ENCODE measurements at places on chromosomes 7 and 10.

- DNase-seq, result no peak
Measured at GRCh38 chr7:87874066-87874465, 2.1 kb downstream of the SLC25A40 start.

DNA sequence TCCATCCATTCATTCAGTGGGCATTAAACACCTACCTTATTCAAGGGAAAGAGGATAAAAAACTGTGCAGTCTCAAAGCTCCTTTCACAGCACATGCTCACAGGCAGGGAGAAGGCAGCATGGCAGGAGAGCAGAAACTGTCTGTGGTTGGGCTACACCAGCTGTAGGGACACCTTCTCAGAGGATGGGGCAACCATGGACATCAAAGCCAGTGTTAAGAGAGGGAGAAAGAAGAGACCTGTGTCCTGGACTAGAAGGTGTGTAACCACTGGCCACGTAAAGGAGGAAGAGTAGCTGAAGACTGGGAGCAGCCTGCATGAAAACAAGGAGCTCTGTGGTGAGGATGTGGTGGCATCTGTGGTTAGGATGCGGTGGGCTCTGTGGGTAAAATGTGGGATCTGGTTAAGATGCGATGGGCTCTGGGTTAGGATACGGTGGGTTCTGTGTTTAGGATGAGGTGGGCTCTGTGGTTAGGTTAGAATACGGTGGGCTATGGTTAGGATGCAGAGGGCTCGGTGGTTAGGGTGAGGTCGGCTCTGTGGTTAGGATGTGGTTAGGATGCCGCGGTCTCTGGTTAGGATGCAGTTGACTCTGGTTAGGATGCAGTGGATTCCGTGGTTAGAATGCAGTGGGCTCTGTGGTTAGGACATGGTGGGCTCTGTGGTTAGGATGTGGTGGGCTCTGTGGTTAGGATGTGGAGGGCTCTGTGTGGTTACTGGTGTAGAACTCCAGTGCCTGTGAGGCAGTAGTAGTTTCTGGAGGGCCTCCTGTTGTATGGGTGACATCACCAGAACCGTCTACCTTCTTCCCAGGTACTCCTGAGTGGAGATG, 197.6 kb downstream of the WDR37 start:
- DNase-seq, result no peak

DNA sequence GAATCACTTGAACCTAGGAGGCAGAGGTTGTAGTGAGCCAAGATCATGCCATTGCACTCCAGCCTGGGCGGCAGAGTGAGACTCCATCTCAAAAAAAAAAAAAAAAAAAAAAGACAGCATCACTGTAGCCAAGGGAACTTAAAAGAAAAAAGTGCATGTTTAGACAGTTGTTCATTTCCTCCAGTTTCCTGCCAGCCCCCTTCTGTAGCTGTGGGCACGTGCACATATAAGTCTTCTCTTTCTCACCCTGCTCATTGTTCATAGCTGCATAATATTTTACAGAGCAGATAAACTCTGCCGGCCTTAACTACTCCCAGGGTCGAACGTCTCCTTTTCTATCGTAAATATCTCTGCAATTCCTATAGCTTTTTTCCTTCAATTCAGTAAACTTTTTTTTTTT, 132.6 kb downstream of the LHPP start:
- DNase-seq, result no peak

DNA sequence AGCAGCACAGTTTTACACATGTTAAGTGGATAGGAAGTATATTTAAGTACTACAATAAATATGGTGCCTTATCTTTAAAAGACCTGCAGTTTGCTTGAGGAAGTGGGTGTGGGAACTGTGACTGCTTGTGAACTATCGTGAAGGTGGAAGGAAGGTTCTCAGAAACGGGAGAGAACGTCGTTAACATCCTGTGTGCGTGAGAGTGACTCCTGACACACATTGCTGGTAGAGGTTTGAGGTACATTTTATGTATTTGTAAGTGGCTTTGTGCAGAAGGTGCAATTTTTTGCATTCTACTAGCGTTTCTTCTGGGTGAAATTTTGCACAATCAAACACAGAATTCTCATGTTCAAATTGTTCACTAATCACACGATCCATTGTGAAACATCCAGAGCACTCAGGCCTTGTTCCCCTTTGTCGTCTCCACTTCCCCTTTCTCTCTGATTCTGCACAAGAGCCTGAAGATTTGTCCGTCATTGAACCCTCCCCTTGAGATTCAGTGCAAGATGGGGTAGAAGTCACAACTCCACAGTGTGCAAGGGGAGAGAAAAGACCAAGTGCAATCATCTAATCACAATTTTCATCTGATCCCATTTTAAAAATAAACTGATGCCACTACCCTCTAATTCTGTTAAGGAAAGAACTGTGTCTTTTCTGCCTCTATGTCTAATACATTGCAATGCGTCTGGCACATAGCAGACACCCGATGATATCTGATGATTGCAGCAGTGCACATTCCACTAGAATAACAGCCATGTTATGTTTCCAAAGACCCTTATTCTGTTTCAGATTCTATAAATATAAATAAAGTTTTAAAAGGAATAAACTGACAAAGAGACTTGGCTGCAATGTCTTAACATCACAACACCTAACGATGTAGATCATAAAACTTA, 279.9 kb downstream of the NEBL start:
- no peak for DNase-seq

DNA sequence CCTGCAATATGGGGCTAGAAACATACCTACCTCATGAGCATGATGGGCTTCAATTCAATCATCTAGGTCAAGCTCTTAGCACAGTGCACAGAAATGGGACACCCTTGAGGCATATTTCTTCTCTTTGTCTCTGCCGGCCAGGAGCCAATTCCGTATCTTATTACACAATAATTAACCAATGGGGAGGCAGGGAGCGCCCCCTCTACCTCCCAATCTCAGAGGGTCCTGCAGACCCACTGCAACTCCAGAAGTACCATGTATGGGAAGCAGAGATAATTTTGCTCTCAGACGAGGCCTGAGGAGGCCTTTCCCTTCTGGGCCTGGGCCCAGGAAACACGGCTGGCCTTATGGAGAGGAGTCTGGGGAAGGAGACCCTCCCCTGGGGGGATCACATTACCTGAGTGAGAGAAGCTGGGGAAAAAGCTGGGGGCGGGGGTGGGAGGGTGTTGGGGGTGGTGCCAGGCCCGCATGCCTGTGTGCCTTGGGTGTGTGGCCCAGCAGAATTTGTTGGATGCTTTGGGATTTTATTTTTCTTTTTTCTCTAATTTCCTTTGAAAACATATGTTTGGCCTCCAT, 155.5 kb downstream of the UBE2H start:
- no peak for DNase-seq

DNA sequence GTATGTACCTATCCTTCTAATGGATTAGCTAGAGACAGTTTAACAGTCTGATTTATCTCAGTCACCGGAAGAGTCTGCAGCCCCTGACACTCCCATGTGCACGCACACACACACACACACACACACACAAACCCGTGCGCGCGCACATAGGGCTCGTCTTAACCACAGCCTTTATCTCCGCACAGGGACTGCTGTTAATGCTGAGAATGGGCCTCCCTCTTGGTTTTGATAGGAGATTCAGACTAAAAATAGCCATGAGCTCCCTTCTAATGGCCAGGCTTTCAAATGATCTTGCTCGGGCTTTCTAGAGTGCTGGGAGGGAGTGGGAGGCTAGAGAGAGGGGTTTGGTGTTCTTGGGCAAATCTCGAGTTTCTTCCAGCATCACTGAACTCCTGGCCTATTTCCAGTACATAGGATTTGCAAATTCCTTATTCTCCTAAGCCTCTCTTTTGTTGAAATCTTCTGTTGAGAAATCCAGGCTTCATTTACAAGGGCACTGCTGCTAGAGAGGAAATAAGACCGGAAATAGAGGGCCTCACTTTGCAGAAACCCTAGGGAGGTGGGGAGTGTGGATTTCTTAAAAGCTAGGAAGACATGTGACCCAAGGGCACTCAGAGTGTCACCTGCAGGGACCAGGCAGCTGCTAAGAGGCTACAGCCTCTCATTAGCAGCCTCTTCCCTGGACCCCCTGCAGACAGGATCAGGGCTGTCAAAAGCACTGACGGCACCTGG, 2.4 kb downstream of the TMEM72 start:
- DNase-seq, result no peak

GRCh38 chr10:33211106-33211878, 123.2 kb downstream of the NRP1 start:
- no peak for DNase-seq
